WERI-Rb-1 (cell line): ENCODE measurements at places on chromosomes 1 and 21.
A peak's percentile ranks its signal among the peaks of the same experiment; 100 is the strongest.

DNA sequence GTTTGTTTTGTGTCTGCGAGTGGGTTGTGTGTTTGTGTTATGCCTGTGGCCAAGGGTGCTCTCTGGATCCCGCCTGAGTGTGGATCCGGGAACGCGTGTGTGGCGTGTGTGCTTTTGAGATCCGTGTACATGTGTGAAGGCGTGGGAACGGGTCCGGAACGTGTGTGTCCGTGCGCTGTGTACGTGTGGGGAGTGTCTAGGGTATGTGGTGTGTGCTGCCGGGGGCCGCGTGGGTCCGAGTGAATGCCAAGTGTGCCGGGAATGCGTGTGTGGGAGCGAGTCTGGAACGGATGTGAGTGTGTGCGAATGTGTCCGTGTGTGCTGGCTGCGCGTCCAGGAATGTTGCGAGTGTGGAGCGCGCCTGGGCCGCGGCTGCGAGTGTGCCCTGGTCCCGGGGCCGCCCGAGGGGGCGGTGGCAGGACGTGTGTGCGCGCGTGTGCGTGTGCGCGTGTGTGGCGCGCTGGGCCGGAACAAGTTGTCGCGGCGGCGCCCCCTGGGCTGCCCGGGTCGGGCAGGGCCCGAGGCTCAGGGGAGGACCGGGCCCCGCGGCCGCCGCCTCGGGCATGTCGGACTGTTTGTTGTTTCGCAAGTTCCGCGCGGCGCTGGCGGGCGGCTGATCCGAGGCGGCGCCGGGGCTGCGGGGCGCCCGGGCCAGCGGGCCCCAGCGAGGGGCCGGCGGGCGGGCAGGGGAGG is 953 bp downstream of the PTPRU start:
- peak; percentile 46 for DNase-seq

DNA sequence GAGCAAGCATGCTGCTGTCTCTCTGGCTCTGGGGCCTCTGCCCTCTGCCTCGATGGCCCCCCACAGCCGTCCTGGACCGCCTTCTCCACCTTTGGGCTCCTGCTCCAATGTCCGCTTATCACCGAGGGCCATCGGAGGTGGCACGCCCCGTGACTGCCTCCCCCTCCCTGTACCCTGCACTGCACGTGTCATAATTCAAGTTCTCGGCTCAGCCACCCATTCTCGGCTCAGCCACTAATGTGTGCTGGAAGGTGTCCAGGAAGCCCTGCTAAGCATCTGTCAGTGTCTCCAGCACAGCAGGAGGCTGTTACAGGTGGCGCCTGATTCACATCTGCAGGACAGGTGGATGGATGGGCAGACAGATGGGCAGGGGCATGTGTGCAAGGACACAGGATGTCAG is 45.5 kb downstream of the TP73 start:
- DNase-seq, result no peak

GRCh38 chr1:25196830-25197229 is 35.5 kb downstream of the SYF2 start:
- DNase-seq, result no peak

GRCh38 chr1:160807247-160807646 is 11.3 kb downstream of the LY9 start:
- no peak for DNase-seq

DNA sequence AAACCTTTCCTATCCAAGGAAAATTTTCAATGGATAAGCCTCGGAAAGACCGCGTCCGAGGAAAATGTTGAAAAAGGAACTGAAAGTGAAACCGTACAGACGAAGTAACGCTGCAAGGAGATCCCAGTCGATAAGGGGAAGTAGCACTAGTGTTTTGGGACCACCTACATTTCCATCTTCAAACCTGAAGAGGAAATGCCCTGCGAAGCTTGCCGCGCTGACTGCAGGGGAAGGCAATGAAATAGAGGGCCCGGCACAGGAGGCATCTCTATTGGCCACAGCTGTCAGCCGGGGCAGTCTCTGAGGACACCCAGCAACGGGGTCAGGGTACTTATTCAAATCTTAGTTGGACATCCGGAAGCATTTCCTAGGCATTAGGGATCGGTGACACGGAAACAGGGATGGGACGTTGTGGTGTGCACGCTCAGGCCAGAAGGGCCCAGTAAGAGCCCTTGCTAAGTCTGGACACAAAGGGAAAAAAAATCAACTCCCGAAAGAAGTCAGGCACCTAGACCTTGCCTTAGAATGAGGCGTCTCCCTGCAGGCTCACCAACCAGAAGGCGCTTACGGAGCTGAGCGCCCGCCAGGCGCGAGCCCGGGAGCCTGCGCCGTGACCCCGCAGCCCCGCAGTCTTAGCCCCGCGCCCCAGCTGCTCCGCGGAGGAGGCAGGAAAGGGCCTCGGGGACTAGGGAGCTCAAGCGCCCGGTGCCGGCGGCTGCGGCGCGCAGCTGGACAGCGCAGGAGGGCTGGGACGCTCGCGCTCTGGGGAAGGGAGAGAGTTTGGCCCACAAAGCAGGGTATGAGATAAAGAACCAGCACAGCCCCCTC is 655 bp downstream of the USF1 start:
- peak; percentile 96 for DNase-seq

- DNase-seq, result no peak
Observed at GRCh38 chr1:97377432-97378034, 543.3 kb downstream of the DPYD start.

GRCh38 chr21:18620436-18620835 is 216.9 kb upstream of the TMPRSS15 start:
- DNase-seq, result no peak

GRCh38 chr1:212225871-212226302 is 59.3 kb upstream of the PPP2R5A start:
- DNase-seq, result no peak

- DNase-seq, result no peak
Observed at GRCh38 chr1:118928739-118929554, 59.2 kb downstream of the TBX15 start.

- DNase-seq, result no peak
Observed at GRCh38 chr1:163082971-163083370, 13.8 kb downstream of the RGS4 start.

DNA sequence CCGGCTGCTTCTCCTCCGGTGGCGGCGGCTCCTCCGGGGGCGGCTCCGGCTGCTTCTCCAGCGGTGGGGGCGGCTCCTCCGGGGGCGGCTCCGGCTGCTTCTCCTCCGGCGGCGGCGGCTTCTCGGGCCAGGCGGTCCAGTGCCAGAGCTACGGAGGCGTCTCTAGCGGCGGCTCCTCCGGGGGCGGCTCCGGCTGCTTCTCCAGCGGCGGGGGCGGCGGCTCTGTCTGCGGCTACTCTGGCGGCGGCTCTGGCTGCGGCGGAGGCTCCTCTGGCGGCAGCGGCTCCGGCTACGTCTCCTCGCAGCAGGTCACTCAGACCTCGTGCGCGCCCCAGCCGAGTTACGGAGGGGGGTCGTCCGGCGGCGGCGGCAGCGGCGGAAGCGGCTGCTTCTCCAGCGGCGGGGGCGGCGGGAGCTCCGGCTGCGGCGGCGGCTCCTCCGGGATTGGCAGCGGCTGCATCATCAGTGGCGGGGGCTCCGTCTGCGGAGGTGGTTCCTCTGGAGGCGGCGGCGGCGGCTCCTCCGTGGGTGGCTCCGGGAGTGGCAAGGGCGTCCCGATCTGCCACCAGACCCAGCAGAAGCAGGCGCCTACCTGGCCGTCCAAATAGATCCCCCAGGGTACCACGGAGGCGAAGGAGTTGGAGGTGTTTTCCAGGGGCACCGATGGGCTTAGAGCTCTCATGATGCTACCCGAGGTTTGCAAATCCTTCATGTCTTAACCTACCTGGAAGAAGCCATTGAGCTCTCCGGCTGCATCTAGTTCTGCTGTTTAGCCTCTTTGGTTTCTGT is 2.0 kb downstream of the LORICRIN start:
- DNase-seq, result peak; percentile 75

DNA sequence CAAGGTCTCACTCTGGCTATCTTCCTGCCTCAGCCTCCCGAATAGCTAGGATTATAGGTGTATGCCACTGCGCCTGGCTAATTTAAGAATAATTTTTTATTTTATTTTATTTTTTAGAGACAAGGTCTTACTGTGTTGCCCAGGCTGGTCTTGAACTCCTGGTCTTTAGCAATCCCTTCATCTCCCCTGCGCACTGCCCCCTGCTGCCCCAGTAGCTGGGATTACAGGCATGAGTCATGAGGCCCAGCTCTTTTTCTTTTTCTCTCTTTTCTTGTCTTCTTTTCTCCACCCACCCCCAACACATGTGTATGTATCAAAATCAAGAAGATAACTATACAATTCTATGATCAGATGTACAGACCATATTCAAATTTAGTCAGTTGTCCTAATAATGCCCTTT is 87.2 kb downstream of the PEX14 start:
- DNase-seq, result peak; percentile 11

GRCh38 chr1:207851696-207852095 is 59.2 kb downstream of the CD34 start:
- DNase-seq, result no peak

GRCh38 chr1:89641781-89642180 is 8.9 kb downstream of the LRRC8C start:
- DNase-seq, result no peak
